ENCODE measurements at places on chromosomes 4 and X.

DNA sequence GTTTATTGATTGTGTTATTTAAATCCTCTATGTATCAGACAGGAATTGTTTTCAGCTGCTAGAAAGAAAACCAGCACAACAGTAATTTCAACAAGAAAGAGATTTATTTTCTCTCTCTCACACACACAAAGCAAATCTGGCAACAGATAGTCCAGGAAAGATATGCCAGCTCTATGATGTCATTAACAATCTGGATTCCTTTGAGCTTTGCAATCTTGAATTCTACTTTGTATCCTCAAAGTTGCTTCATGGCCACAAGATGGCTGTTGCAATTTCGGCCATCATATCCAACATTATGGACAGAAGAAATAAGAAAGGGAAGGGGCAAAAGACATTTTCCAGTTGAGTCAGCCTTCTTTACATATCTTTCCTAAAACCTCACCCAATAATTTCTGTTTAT lies 19.8 kb upstream of the FMR1 start:
- DNase-seq = no peak

- DNase-seq = no peak
Measured at GRCh38 chr4:13533670-13534343, 10.5 kb downstream of the NKX3-2 start.

- no peak for DNase-seq
Measured at GRCh38 chr4:92615049-92615448, 311.3 kb downstream of the GRID2 start.

DNA sequence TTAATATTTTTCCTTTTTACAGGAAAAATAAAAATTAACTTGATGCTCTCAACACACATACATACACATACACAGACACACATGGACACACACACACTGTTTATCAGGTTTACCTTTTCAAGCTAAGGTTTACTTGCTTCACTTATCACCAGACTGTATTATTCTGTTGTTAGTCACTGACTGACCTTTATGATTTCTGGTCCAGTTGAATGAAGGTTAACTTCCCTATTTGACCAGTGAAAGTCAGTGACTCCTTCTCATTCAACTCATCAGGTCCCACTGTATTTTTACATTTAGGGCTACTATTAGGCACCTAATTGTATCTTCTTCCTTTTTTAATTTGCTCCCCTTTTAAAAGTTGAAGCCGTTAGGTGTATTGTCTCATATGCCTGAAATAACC lies 16.0 kb downstream of the DIAPH2 start:
- no peak for DNase-seq

GRCh38 chrX:44384688-44385338 lies 41.3 kb upstream of the EFHC2 start:
- DNase-seq = no peak

DNA sequence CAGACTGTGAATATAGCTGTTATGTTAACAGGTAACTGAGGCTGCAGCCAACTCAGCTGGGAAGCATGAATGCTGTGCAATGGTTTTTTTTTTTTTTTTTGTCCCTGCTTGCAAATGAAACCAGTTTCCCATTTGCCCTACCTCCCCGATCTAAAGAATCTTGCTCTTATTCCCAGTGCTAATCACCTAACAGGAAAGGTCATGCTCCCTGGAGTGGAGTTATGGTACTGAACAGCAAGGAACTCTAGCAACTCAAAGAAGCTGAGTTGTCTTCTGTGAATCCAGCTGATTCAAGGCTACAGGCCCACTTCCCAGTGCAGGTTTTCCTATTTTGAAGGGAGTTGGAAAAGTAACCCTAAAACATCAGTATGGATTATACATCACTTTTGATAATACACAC lies 52.1 kb downstream of the HTR2C start:
- no peak for DNase-seq

GRCh38 chrX:15815779-15816437 lies 25.6 kb downstream of the ZRSR2 start:
- no peak for DNase-seq
